Stimulated activated CD8-positive, alpha-beta memory T cell treated with anti-CD3 and anti-CD28 coated beads, Interleukin-2, amount 100 ng/mL, for 48 hours (primary cell): ENCODE measurements at places on chromosomes 6 and 20.

DNA sequence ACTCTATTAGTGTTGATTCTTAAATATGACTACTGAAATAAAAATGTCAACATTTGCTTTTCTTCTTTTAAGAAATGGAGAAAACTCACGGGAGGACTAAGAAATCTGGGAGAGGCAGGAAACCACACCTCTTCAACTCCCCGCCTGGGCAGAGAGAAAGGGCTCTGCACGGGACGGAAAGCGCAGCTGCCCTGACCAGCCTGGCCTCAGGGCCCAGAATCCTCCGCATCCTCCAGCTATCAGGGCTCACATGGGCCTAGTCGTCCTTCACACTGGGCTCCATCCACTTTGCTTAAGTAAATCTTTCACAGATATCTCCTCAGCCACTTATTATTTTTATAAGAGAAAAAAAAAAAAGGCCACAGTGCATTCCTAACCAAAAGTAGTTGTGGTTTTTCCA is 215.1 kb downstream of the TBXT start:
- no peak for DNase-seq

GRCh38 chr20:30892541-30893345 is 364.7 kb upstream of the DEFB115 start:
- no peak for DNase-seq

GRCh38 chr6:6707143-6707542 is 118.6 kb downstream of the LY86 start:
- no peak for DNase-seq

DNA sequence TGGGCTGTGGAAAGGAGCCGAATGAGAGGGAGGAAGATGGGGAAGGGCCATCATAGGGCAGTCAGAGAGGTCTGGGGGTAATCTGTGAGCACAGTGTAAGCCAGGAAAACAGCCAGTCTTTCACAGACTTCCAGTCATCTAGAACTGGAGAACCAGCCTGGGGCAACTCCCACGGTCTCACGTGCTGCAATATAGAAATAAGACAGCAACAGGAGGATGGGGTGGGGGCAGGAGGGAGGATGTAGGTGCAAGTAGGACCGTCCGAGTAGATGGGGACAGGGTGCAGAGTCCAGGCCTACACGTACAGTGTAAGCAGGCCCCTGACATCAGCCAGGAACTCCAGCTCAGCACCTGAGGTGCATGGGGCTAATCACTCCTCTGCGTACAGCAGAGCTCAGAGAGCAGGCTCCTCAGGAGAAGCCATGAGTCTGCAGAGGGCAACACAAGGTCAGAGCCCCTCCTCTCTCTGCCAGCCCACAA is 58.2 kb upstream of the TNFAIP3 start:
- DNase-seq: no peak

GRCh38 chr6:168538892-168539811 is 98.2 kb downstream of the SMOC2 start:
- no peak for DNase-seq

- no peak for DNase-seq
Observed at GRCh38 chr20:37411408-37412219, 65.7 kb downstream of the SRC start.

GRCh38 chr6:113642714-113643406 is 214.3 kb upstream of the MARCKS start:
- no peak for DNase-seq

DNA sequence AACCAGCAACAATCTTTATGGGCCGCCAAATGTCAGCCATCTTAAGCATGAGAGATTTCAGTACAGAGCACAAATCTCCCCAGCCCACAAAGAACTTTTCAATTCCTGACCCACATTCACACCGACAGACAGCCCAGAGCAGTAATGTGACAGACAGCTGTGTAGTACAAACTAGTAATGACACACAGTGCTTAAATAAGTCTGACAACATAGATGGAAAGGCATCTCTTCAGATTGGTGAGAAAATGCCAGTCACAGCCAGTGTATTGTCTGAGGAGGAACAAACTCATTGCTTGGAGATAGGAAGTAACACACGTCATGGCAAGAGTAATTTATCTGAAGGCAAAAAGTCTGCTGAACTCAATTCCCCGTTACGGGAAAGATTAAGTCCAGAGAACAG is 36.0 kb downstream of the KIZ start:
- no peak for DNase-seq

DNA sequence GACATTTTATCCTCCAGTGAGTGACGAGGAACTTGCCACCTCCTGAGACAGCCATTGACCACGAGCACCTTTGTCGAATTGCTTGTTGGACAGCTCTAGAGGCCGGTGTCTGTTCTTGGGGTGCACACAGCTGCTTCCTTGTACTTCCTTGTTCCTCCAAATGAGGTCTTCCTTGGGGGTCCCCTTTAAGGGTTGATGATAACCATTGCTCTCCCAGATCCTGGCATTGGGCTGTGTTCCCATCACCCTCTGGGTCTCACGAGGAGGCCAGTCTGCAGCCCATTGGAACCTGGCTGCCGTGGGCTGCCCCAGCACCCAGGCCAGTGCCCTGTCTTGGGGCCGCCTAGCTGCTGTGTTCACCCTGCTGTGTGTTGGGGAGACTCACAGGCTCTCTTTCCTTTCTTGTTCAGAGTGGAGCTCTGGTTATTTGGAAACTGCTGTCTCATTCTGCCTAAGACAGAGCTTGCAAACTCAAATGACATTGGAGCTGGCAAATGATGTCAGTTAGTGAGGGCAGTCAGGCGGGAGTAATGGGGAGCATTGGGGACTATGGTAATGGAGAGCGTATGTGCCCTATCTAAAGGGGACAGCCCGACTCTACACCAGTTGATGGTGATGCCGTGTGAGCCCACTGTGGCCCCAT is 25.7 kb downstream of the PPP1R16B start:
- DNase-seq: no peak

GRCh38 chr6:45076217-45076930 is 251.8 kb upstream of the RUNX2 start:
- DNase-seq: no peak

DNA sequence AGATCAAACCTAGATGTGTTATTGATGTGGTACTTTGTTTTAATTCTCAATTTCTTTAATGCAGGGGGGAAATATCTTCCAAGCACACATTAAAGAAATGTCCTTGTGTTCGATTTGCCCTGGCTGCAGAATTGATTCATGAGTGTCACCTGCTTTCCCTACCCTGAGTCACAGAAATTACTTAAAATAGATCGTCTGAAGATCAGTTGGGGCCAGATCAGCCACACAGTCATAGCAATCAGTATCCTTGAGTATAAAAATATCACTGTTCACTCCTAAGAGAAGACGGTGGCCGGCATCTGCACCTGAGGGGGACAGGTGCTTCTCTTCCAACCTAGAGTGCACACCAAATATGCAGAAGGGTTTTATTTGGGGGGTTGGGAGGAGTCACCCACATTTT is 115.2 kb upstream of the RIN2 start:
- DNase-seq: no peak
